ENCODE measurements at places on chromosomes 12 and 14.

- peak; percentile 72 for DNase-seq
These were observed 79.9 kb downstream of the NEDD1 start for GRCh38 chr12:96986883-96987523.

DNA sequence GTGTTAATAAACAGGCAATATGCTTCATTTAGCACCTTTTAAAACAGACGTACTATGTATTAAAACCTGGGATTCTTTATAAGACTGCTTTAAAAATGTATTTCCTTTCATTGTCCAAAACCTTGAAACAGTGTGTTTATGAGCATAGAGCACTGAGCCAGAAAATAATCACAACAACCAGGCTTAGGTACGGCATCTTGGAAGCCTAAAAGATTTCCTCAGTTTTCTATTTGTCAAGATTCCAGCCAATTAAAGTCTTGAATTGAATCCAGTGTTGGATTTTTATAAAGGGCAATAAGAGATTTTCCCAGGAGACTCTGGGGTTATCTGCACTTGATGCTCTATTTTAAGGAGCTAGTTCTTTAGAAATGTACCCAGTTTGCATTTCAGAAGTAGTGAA lies 80.3 kb downstream of the GRIP1 start:
- no peak for DNase-seq

- DNase-seq = no peak
These were observed 3.8 kb downstream of the TXNRD1 start for GRCh38 chr12:104219361-104219892.

DNA sequence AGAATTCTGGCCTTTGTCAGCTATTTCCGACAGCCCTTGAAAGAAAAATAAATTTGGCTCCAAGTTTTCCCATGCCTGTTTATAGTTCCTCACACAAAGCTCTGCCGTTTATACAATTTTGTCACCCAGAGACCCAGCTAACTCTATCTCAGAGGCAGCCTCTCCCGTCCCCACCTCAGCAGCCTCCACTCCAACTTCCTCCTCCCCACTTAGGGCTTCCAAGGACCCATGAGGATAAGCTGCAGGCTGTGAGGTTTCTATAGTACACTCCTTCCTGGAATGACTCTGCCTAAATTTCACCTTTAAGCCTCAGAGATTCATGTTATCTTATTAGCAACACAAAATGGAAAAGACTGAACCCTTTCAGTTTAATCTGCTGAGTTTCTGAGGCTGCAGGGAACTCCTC lies 71.8 kb downstream of the TTC9 start:
- no peak for DNase-seq

- peak; percentile 88 for DNase-seq
These were observed 142.8 kb downstream of the PAWR start for GRCh38 chr12:79547735-79548609.

DNA sequence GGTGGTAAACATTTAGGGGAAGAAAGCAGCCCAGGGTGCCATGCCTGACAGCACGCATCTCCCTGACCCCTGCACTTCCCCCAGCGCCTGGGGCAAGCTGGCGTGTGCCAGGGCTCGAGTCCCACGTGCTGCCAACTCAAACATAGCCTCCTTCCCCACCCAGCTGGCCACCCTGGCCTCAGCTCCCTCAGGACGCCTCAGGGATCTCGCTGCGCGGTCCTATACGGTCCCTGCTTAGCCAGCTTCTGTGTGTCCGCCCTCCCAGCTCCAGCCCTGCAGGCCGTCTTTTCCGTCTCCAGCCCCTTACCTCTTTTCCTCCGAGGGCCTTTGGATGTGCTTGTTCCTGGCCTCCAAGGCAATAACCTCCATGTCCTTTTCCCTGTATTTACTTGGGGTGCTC lies 71.0 kb downstream of the TESC start:
- peak; percentile 38 for DNase-seq

DNA sequence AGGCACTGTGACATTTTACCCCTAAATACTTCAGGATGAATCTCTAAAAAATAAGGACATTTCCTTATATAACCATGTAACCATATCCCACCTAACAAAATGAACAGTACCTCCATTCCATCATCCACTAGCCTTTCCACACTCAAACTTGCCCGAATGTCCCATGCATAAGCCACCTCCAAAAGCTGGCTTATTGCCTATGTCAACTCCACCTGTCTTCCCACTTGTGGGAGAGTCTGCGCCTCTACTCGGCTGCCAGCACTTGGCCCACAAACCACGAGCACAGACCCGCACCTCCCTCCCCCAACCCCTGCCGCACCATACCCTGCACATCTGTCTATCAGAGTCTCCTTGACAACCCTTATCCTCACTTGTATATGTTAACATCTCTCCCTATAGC lies 165.8 kb downstream of the CALM1 start:
- no peak for DNase-seq

DNA sequence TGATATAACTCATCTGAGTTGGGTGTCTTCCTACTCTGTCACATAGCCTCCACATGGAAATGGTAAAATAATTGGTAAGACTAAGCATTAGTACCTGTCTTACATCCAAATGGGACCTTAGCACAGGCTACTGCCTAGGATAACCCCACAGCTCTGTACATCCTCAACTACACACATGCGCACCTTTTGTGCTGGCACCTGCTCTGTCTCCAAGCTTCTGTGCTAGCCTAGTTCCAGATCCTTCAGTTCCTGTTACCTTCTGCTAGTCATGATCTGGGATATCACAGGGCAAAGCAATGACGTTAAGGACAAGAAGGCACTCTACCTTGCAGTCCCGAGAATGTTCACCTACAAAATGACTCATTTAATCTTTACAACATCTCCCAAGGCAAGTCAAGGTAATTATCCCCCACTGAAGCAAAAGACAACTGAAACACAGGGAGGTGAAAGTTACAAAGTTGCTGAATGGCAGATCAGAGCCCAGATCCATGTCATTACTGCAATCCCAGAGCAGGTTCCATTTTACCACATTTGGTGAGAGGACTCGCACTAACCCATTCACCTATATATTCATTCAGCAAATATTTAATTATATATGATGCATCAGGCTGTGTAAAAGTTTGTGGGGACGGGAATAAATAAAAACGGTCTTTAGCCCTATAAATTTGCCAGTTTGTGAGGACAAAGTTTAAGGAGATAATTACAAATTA lies 61.7 kb downstream of the PPM1H start:
- no peak for DNase-seq

DNA sequence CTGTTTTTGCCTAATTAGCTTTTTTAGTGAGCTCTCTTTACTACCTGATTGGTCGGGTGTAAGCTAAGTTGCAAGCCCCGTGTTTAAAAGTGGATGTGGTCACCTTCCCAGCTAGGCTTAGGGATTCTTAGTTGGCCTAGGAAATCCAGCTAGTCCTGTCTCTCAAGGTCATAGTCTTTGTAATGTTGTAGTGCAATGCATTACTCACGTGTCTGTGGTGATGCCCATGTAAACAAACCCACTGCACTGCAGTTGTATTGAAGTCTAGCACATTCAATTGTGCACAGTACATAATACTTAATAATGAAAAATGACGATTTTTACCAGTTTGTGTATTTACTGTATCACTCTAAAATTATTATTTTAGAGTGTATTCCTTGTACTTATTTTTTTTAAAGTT lies 335.5 kb downstream of the NUAK1 start:
- no peak for DNase-seq

- DNase-seq = no peak
These were observed 51.7 kb downstream of the SLC25A47 start for GRCh38 chr14:100374876-100375265.

DNA sequence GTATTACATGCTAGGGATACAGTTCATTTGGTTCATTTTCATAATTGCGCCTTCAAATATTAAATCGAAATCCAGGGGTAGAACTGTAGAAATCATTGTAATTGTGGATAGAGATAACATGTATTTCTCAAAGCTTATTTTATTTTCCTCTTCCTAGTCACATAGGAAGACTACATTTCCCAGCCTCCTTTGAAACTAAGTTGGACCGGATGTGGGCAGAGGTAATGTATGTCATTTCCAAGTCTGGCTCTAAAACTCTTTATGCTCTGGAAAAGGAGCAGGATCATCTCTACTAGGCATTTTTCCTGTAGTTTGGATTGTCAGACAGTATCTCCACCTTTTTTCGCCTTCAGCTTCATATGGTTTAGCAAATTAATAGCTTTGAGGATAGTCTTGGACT lies 70.1 kb upstream of the CRY1 start:
- DNase-seq = no peak
